Glomerular endothelial cell (primary cell): ENCODE measurements at places on chromosomes 12 and 14. TPM values are rescaled to one million over a fixed set of nuclear protein-coding genes. Genes with fewer than 3 reads are reported as not detected.

- DNase-seq, result no peak
These were observed 407 bp downstream of the HEATR5A start for GRCh38 chr14:31419967-31420318.

DNA sequence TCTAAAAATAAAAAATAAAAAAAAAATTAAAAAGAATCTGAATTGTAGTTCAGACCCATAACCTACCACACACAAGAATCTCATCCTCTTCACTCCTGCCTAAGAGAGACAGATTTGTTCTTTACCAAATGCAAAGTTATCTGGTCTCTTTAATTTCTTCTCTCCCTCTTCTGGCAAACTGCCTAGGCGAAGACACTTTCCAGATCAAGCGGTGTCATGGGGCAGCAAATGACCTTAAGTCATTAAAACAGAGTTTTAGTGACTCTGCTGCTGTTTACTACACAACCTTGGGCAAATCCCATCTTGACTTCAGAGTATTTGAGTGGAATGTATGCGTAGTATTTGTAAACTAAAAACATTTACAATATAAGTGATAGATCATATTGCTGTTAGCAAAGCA is 60.9 kb upstream of the NID2 start:
- DNase-seq, result no peak

- no peak for DNase-seq
These were observed 166.9 kb upstream of the LRIG3 start for GRCh38 chr12:59087077-59087673.

- no peak for DNase-seq
These were observed at the start of gene MYO1A for GRCh38 chr12:57049890-57050289. MYO1A (minus strand) TSS chr12:57050129; CDS start chr12:57048323, 1,806 bp downstream.

DNA sequence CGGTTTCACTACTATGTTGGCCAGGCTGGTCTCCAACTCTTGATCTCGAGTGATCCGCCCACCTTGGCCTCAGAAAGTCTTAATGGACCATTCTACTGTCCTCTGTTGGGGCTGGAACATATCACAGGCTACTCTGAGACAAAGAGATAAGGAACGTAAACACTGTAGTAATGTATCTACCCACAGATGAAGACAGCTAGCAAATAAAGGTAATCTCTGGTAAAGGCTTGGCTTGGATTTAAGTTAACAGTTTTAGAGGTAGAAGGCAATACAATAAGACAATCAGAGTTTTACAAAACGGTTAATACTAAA is 44.6 kb upstream of the ISM2 start:
- no peak for DNase-seq

DNA sequence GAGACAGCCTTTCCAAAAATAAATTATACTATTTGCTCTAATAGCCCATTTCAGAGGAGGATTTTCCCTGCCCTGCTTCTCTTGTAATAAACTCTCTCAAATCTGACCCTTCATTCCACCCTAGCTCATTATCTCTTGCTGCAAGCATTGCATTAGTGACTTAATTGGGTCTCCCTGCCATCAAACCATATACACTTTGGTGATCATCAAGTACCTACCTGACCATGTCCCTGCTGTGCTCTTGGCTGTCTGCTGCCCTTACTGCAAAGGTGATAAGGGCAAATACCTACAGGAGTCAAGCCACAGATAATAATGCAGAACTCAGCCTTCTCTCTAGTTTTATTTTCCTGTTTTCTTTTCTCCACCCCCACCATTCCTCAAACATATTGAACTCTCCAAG is 88.4 kb downstream of the LIN7A start:
- DNase-seq, result no peak

DNA sequence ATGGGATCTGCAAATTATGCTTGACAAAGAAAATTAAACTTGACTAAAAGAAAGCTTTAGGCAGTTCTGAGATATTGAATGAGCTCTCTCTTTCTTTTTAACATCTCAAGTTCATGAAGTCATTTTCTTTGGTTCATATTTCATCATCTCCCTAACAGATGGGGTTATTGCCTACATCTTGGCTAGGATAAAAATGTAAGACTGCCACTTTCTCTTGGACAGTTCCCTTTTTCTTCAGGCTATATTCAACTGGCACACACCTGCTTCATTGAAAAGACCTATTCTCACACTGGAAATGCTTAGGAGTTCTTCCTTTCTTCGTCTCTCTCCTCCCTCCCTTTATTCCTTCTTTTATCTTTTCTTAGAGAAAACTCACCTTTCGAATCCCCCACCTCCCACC is 355.9 kb upstream of the SEL1L start:
- DNase-seq, result no peak

DNA sequence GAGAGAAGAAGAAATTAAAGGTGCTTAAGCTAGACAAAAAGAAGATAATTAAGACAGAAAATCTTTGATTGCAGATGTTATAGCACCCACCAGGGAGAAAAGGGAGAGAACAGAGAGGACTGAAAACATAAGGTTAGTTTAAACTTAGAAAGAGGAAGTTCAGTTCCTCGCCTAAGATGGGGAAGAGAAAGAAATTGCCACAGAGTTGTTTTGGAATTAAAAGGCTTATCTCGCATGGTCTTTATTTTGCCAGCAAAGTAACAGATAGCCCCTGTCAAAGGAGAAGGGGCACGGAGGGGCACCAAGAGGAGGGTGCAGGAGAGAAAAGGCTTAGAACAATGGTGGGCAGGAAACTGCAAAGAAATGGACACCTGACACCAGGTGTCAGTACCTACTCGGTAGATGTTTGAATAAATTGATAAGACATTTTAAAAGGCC is 17.8 kb upstream of the OXA1L start:
- DNase-seq, result no peak

CLEC6A gene
- total RNA-seq, result not detected in 2 replicates

NANOG gene
- 0.82 TPM in 1 of 2 replicates, not detected in the other for total RNA-seq
